ENCODE measurements at places on chromosomes 1 and 21.

DNA sequence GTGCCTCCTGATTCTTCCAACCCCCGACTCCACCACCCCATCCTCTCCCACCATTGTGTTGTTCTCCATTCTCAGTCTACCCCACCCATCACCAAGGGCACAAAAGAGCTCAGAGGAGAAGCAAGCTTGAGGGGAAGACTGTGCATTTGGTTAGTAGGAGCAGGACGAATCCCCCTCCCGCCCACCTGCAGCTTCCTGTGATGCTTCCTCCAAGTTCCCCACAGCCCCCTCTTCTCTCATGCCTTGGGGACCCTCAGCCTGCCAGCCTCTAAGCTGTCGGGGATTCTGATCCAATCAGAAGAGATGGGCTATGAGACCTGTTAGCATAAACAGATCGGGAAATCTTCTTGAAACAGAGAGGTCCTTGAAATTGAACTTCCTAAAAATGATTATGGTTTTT lies 22.2 kb upstream of the CAPZB start:
- no peak for DNase-seq

- DNase-seq = no peak
These were observed 47.2 kb downstream of the SLC19A1 start for GRCh38 chr21:45494851-45495680.

- DNase-seq = no peak
These were observed 6.7 kb downstream of the VWA1 start for GRCh38 chr1:1442069-1442770.

- peak; percentile 80 for DNase-seq
These were observed 25.7 kb upstream of the KCNK1 start for GRCh38 chr1:233587958-233588799.

DNA sequence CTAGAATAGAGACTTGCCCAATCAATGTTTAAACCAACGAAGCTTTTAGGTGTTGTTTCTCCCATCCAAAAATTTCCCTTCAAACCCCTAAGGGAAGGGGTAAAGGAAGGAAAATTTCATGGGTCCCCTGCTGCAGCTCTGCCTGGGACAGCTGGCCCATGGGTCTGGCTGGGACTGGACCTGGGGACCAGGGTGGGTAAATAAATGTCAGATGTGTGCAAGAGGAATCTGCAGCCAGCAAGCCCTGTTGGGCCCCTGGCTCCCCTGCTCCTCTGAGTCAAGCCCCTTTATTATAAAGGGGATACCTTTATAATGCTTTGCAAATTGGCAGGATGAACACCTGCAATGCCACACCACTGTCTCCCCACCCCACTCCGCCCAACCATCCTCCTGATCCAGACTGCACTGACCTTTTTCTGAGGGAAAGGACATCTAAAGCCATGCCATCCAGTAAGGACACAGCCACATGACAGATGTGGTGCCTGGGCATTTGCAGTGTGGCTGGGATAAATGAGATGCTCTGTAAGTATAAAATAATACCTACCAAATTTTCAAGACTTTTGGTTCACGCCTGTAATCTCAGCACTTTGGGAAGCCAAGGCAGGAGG lies 1.9 kb upstream of the TMEM125 start:
- no peak for DNase-seq

DNA sequence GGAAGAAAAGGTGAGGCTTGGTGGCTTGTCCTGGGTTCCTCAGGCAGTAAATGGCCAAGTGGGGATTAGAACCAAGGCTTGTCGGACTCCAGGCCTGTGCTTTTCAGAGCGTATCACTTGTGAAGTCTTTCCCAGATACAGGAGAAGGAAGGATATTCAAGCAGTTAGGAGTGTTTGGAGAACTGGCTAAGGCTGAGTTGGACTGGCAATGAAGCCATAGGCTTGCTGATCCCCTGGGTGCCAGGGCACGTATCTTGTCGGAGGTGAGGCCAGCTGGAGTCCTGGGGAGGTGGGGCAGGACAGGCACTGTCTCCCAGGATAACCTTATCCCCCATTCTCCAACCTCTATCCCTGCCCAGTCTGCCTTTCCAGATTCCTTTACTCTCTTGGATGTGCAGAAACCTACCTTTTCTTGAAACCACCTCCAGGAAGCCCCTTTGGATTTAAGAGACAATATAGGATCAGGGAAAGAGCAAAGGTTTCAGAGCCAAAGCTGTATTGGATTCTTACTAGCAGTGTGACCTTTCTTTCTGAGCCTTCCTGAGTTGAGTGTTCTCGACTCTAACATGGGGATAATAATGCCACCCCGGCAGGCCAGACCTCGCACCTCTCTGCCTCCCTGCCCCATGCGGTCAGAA lies 18.2 kb downstream of the WNT4 start:
- DNase-seq = no peak

GRCh38 chr1:15351310-15351709 lies 58.4 kb upstream of the EFHD2 start:
- DNase-seq = no peak

- peak; percentile 94 for DNase-seq
These were observed 59.9 kb downstream of the MAN1C1 start for GRCh38 chr1:25676488-25676887.

DNA sequence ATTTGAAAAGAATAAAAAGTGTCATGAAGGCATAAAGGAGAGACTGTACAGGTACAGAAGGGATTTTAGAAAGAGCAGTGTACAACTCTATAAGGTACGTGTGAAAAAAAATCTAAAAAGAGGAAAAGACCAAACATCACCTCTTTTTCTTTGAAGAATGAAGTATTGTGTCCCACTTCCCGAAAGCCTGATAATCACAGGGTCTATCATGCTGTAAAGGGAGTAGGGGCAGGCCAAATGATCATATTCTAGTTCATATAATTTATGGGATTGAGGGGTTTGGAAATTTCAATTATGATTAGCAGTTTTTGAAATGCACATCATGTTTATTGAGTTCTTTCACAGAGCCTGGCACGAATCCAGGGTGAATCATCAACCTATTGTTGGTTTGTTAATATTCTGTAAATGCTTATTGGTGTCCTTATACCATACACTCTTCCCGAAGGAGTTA lies 910 bp upstream of the RERE start:
- no peak for DNase-seq

GRCh38 chr1:106964495-106964894 lies 92.0 kb upstream of the PRMT6 start:
- peak; percentile 25 for DNase-seq

- DNase-seq = no peak
These were observed 316.9 kb upstream of the SGIP1 start for GRCh38 chr1:66217021-66217420.

DNA sequence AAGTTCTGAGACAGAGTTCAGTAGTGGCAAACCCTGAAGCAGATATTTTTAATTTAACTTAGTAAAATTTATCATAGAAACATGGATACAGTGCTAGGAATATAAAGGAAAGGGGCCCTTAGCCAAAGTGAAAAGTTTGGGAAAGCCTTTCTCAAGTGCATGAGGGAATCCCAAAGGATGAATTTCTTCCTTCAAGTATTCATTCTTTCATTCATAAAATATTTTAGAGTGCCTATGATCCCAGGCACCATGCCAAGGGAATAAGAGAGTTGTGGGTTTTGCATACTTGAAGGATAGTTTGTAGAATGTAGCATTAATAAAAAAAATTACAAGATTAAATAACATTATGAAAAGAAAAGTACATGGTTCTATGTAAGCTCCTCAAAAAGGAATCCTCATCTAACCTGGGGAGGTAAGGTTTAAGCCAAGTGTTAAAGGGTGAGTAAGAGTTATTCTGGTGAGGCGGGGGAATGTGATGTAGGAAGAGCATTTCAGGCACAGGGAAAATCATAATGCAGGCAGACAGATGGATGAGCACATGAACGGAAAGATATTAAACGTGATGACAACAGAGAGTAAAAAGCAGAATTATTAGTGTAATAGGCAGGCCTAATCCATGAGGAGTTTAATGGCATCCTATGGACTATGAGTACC lies 40.4 kb upstream of the NTNG1 start:
- no peak for DNase-seq

GRCh38 chr1:110872745-110873720 lies at the start of gene CD53:
CD53 (plus strand) TSS chr1:110873148; CDS start chr1:110891409, 18,261 bp downstream.
- no peak for DNase-seq

GRCh38 chr1:6251681-6252373 lies 7.8 kb downstream of the HES3 start:
- no peak for DNase-seq

- no peak for DNase-seq
These were observed 28.2 kb downstream of the APP start for GRCh38 chr21:26142363-26142762.

GRCh38 chr1:11256299-11256698 lies 6.1 kb downstream of the MTOR start:
- DNase-seq = no peak

DNA sequence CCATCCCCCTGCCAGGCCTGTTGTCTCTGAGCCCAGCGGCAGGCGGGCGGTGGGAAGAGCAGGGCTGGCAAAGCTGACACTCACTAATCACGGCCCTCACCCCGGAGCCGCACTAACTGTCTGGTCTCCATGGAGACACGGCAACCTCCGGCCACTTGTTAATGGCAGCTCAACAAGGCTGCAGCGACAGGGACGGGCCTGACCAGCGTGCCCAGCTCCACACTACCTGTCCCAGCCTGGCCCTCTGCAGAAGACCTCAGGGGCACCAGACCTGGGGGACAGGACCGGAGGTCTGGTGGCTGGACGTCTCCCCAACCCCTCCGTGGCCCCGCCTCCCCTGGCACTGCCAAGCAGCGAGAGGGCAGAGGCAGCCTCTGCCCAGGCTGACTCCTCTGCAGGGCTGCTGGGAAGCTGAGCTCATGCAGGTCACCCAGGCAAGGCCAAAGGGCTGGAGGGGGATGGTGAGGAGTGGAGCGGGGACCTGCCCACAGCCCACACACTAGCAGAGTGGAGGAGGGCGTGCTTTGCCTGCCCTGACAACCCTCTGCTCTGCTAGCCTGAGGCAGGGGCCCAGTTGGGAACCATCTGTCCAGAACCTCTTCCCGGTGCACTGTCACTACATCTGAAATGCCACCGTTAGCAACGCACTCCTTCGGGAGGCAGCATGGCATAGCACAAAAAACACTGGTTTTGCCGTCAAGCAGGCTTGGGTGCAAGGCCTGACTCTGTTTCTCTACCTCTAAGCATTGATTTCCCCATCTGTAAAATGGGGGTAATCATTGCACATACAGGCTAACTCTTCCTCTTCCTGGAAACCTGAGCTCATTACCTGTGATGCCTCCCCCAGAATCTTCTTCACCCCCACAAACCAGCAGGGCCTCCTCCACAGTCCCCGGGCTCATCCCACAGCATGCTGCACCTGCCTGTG lies 29.6 kb upstream of the WASF2 start:
- DNase-seq = peak; percentile 74

GRCh38 chr1:34263406-34263805 lies 86.7 kb downstream of the C1orf94 start:
- no peak for DNase-seq

DNA sequence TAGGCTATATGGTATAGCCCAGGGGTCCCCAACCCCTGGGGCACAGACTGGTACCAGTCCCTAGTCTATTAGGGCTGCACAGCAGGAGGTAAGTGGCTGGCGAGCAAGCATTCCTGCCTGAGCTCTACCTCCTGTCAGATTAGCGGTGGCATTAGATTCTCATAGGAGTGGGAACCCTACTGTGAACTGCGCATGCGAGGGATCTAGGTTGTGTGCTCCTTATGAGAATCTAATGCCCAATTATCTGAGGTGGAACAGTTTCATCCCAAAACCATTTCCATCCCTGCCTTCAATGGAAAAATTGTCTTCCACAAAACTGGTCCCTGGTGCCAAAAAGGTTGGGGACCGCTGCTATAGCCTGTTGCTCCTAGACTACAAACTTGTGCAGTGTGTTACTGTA lies 22.8 kb upstream of the ZBTB8A start:
- no peak for DNase-seq

- no peak for DNase-seq
These were observed 86.5 kb upstream of the WARS2 start for GRCh38 chr1:119226913-119227312.

DNA sequence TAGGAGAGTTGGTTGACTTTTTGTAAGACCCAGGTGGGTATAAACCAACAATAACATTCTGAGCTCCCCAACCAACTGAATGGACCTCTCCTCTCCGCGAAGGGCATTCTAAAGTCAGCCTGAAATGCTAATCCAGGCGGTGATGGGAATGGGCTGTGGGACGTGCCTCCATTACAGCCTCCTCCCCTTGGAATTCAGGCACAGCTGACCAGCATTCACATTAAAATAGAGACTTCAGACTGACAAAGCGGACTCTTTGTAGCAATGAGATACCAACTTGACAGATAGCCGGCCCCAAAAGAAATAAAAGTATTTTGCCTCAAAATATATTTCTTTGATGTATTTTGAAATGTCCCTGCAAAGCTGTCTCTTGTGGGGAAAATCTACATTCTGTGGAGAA lies 101.7 kb downstream of the KIF26B start:
- DNase-seq = no peak

DNA sequence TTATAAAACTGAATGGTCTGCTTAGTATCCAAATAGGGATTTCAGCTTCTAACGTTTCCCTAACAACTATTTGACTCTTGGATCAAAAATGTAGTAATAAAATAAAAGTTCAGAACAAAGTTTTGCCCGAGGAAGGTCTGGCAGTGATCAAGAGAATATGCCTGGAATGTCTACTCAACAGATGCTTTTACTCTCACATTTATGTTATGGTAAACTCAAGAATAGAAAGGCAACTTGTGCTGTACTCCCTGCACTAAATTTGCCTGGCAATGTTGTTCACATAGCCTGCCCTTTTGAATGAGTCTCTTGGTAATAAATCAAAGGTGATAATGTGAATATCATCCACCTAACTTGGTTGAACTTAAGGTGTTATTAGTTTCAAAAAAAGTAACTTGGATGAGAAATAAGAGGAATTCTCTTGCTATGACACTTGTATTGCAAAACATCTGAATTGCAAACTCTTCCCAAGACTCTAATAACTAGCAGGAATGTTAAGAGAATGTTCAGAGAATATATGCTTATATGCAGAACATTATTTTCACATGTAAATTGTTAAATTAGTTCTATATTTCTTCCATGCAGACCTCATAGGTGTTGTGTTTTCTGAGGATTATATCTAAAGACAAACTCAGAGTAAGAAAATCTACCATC lies 215.8 kb downstream of the COL24A1 start:
- no peak for DNase-seq

GRCh38 chr1:34290831-34291230 lies 114.1 kb downstream of the C1orf94 start:
- no peak for DNase-seq

DNA sequence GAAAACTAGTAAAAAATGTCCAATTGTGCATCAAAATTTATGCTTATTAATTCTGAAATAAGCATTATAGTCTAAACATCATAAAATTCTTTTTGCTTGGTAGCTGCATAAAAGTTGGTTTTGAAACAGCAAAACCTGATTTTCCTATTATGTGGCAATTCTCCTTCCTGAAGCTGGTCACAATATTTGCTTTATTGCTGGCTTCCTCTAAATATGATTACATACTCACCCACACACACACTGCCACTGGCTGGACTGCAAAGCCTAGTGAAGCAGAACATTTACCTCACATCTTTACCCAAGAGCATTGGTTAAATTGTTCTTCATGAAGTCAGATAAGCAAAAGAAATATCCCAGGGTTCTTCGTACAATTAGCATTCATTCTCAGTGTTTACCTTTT lies 103.0 kb downstream of the NR5A2 start:
- DNase-seq = no peak
